ENCODE measurements at places on chromosomes 4 and X.

DNA sequence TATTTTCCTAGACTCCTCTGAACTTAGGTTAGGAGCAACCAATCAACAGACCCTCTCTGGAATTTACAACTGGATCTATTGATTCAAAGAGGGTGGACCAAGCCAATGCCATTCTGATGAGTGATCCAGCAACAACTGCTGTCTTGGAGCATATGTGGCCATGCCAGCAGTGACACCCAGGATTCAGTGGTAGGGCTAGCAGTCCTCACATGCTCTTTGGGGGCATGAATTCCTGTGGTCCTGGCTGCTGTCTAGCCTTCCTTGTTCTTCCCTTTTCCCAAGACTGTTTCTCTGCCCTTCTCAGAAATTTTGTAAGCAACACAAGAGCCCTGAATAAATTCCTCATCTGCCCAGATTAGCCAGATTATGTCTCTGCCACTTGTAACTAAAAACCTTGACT is 61.5 kb upstream of the GATB start:
- DNase-seq: no peak

DNA sequence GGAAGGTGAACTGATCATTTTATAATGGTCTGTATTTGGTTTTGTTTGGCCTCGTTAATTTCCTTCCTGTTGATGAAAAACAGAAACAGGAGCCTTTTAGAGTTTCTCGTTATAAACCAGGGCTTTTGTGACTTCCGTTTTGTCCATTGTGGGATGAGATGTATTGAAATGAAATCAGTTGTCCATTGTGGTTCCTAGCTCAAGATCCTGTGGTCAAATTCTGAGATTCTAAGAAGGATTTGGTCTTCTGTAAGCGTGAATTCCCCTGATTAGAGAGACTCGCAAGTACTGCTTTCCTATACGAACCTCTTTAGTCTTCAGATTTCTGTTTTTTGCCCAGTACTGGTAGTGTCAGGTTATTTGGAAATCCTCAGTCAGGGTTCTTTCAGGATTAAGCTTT is 101.7 kb downstream of the RAPGEF2 start:
- peak; percentile 71 for DNase-seq

- no peak for DNase-seq
Observed at GRCh38 chr4:173461170-173461569, 62.3 kb upstream of the SCRG1 start.

- DNase-seq: peak; percentile 8
Observed at GRCh38 chr4:106238820-106239420, 77.1 kb downstream of the TBCK start.

DNA sequence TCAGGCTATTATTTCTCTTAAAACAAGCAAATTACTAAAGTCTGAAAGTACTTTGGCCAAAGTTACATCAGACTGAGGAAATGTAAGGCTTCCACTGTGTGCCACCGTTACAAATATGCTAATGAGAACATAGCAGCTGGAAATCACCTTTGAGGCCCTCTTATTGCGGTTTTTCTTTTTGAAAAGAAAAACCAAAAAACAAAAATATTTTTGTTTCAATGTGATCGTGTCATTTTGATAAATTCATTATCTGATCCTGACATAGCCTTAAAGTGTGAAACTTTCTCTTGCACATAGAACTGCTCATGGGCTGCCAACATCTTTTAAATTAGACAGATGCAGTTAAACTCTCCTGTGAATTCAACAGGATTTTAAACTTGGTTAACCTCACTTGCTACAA is 2.8 kb upstream of the TIFA start:
- no peak for DNase-seq

- peak; percentile 27 for DNase-seq
Observed at GRCh38 chr4:159382856-159383561, 280.1 kb downstream of the RAPGEF2 start.

DNA sequence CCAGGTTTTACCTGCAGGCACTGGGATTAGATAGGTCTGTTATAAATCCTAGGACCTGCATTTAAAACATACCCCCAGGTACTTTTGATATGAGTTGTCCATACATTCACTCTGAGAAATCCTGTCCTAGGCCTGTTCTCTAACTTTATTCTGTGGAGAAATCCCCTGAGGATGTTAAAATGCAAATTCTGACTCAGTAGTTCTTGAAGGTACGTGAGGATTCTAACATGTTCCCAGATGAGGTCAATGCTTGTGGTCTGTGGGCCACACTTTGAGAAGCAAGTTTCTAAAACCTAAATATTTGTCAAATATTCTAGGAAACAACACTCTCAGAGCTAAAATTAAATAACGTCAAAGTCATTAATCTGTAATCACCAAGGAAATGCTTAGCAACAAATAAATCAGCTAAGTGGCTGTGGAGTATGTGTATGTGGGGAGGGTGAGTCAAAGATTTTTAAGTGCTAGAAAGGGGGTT is 101.3 kb upstream of the MAGEB16 start:
- DNase-seq: no peak

GRCh38 chrX:19785647-19786046 is 101.8 kb downstream of the SH3KBP1 start:
- DNase-seq: no peak

DNA sequence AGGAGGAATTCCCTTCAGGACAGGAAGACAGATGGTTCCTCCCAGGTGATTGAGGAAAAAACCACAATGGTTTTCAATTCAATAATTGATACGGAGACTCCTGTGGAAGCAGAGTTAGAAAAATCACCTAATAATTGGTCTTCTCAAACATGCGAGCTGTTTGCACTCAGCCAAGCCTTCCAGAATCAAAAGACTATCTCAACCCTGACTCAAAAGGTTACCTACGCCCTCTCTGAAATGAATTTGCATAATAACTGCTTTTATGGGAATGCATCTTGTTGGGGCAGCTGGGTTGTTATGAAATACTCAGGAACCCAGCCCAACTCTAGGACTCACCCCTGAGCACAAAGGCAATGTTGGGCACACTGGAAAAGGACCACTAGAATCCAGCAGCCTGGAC is 66.9 kb upstream of the ARSJ start:
- no peak for DNase-seq

- no peak for DNase-seq
Observed at GRCh38 chr4:112302320-112303274, 5.4 kb downstream of the ALPK1 start.

DNA sequence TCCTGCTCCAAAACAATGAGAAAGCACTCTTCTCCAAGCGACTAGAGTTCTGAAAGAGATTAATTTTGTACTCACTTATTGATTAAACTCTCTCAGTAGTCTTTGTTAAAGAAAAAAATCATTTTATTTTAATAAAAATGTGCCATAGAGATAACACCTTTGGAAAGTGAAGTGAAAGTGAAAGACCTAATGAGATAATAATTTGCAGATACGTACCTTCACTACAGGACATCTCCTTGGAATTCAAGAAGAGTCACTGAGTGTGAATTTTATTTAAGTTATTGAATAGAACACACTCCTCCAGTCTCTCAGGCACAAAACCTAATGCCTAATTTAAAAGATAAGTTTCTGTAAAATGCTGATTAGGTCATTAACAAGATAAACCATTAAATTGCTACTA is 1070.6 kb upstream of the GRID2 start:
- no peak for DNase-seq

DNA sequence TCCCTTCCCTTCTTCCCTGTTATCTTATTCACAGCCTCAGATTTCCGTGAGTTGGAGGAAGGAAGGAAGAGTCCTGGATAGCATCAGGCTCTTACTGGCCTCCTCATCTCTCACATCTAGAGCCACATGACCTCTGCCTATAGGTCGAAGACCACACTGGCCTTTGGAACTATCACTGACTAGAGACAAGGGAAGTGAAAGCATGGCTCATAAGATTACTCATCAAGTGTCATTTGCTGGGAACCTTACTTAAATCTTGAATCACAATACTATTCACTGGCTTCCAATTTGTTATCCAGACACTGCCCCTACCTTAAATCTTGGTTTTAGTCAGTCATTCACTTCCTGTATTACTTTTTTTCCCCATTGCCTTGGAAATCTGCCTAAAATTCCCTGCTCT is 61.6 kb upstream of the MTMR8 start:
- DNase-seq: no peak
